ENCODE measurements at places on chromosomes 2 and 18.

DNA sequence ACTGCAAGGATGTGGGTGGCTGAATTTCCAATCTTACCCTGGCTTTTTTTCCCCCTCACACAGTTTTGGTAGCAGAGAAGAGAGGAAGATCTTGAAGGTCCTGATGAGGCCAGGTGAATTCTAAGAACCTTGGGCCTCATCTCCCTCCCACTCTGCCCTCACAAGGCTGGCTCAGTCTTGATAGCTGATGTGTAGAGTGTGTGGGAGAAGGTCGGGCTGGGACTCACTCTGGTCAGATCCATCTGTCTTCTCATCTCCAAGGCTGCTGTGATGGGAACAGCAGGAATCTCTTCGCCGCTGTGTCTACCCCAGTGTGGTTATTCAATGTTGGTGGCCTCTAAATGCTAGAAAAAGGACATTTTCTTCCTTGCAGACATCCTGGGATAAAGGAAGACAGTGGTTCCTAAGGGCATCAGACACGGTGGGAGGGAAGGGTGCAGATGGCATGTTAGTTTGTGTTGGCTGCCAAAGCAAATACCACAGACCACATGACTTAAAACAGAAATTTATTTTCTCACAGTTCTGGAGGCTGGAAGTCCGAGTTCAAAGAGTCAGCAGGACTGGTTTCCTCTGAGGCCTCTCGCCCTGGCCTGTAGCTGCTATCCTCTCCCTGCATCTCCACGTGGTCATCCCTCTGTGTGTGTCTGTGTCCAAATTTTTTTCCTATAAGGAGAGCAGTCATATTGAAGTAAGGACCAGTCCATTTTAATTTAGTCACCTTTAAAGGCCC lies 37.6 kb upstream of the MGAT4A start:
- DNase-seq: no peak

- DNase-seq: no peak
Observed at GRCh38 chr18:36711813-36712444, 116.9 kb downstream of the TPGS2 start.

GRCh38 chr18:59985289-59985688 lies 85.5 kb downstream of the PMAIP1 start:
- no peak for DNase-seq

DNA sequence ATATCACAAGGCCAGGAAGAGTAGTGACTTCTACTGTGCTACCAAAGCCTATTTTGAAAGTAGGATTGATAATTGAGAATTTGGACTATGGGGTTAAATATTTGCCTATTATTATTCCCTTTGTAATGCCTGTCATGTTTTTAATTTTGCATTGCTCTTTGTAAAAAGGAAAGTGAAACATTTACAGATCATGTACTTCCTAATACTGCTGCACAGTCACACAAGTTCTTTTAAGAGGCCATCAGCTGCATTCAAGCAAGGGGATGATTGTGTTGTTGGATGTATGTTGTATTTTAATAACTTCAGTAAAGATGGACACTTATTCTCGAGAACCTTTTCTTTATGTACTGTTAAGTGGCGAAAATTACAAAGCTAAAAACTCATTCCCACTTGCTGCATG lies 70.1 kb downstream of the PLEKHA3 start:
- DNase-seq: no peak

DNA sequence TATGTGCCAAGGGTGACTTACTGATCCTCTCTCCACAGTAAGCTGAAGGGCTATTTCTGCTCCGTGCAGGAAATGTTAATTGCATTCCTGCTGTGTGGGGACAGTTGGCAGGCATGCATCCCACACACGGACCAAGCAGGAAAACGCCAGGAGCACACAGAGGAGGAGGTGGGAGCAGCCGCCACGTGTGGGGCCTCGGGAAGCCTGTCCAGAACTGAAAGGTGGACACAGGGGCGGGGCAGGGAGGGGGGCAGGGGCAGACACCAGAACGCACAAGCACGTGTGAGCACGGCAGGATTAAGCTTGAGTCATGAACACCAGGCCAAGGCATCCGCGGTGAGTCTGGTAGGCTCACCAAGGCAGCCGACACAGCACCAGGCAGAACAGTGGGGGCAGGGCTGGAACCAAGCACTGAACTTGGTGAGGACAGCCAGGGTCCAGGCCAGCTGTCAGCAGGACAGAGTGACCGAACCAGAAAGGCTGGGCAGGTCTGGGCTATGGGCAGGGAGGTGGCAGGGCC lies 177.1 kb downstream of the EIPR1 start:
- DNase-seq: no peak

DNA sequence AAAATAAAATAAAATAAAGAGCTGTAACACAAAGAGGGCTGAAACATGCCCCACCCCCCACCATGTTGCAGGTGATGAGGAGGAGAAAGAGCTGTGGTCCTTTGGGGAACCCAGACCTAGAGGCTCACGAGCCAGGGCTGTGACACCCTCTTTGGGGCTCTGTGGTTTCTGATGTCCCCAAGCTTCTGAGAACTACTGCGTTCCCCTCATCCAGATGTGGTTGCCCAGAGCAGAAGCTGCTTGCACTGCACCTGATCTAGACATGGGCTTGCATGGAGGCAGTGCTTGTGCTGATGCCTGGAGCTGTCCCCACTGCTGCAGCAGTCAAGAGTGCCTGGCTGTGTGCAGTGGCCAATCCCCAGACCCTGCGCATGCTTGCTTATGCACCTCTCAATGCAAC lies 687.9 kb upstream of the ACVR2A start:
- no peak for DNase-seq

DNA sequence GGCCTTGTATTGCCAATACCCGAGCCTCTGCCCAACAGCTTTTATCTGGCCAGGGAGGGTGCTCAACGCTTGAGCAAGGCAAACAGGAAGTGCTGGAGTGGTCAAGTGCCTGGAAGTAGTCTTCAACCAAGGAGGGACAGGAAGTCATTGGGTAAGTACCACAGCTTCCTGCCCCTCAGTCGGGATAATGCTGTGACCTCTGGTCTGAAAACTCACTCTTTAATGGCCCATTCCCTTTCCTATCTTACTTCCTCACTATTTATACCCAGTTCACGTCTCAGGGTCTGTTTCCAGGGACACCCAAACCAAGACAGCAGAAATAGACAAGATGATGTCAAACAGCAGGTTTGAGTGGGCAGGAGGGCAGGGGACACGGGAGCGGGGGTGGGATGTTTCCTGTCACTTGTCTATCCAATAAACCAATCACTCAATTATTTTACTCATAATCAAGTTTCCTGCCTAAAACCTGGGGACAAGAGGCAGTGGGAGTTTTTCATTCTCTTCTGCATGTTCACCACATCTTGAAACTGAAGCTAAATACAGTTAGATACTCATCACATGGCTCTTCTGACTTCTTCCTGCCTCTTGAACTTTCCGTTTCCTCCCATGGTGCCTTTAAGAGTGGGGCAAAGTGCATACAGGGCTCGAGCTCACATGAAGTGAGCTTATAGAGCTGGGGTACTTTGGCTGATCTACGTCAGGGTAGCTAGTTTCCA lies 68.9 kb upstream of the CAB39 start:
- peak; percentile 58 for DNase-seq

DNA sequence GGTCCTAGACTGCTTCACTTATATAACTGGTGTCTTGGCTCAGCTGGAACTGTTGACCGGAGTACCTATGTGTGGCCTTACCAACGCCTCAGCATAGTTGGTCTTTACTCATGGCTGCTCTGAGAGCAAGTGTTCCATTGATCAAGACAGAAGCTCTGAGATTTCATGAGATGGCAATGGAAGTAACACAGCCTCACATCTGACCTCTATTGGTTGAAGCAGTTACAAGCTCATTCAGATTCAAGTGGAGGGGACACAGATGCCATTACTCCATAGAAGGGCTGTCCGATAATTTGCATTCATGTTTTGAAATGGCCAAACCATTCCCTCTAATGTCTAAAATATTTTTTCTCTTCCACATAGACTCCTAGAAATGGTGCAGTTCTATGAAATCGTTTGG lies 46.4 kb upstream of the STK39 start:
- DNase-seq: no peak

DNA sequence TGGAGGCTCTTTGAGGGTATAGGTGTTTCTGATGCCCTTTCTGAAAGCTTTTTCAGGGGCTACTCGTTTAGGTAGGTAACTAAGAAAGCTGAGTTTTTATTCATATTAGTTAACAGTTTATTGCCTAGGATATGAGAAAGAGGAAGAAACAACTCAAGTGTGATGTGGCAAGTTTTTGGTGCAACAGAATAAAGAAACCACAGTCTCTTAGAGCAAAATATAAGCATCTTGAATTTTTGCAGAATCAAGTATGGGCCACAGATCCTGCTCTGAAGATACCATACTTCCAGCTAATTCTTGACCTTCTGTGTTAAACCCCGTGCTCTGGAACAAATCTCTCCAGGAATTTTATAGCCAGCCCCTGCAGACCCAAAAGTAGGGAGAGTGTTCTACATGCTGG lies 147.7 kb upstream of the SLC1A4 start:
- DNase-seq: no peak

DNA sequence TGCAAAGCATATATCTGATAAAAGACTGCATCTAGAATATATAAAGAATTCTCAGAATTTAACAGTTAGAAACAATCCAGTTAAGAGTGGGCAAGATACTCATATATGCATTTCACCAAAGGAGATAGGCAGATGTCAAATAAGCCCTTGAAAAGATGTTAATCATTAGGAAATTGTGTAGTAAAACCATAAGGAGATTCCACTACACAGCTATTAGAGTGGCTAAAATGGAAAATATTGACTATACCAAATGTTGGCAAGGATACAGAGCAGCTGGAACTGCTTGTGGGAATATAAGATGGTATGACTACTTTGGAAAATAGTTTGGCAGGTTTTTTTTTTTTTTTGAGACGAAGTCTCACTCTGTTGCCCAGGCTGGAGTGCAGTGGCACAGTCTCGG lies 59.5 kb downstream of the CAB39 start:
- DNase-seq: no peak

GRCh38 chr18:11437046-11437445 lies 172.3 kb upstream of the SLC35G4 start:
- DNase-seq: no peak

DNA sequence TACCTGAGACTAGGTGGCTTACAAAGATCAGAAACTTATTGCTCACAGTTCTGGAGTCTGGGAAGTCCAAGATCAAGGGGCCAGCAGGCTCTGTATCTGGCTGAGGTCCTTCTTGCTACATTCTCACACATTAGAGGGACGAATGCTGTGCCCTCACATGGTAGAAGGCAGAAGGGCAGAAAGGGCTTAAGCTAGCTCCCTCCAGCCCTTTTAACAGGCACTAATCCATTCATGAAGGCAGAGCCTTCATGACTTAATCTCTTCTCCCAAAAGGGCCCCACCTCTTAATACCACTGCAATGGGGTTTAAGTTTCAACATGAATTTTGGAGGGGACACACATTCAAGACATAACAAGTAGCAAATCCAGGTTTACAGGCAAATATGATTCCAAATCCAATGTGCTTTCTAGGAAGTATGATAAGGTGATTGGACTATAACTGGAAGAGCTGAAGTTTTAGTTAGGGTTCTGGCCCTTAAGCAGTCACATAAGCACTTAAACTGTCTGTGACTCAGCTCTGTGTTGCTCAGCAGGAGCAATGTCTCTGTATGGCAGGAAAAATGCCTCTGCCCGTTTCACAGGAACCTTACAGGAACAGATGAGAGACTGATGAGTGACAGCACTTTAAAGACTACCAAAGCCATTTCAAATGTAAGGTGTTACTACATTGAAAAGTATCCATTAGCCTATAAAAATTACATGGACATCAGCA lies 119.6 kb upstream of the PTPRM start:
- no peak for DNase-seq

DNA sequence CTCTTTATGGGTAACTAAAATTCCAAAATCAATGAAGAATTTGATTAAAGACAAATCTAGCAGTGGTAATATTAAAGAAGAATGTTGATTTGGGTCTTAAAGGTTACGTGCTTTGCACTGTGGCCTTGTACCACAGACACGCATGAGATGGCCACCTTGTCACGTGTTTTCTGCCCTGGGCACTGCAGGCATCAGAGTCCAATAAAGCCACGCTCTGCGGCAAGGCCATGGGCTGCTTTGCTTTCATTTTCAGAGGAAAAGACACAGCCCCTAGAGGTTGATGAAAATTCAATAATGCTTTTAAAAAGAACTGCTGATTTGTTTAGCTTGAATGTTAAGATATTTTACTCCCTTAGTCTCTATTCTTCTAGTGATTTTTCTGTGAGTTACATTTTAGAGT lies 30.4 kb downstream of the AOX1 start:
- DNase-seq: no peak

- DNase-seq: no peak
Observed at GRCh38 chr2:29871541-29871940, 49.8 kb downstream of the ALK start.

DNA sequence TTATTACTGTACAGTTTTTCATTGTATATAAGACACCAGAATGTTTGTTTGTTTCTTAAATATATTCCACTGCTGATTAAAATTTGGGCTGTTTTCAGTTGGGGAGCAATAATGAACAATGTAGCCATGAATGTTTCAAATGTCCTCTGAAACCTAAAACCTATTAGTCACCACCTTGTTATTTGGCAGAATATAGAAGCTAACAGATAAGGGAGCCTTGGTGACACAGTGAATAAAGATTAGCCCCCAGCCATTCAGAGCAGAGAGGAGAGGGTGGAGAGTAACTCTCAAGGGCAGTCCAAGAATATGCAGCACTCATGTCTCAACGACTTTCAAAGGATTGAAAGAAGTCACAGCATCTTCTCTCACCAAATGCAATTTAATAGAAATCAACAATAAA lies 43.1 kb upstream of the ATP8B1 start:
- DNase-seq: no peak

GRCh38 chr2:213021971-213022899 lies 129.2 kb downstream of the IKZF2 start:
- no peak for DNase-seq

- DNase-seq: peak; percentile 58
Observed at GRCh38 chr2:25286025-25286400, 55.7 kb downstream of the DNMT3A start.

Data from stimulated activated CD4-positive, alpha-beta T cell treated with anti-CD3 and anti-CD28 coated beads, TNF-alpha, amount 100 ng/mL, for 48 hours (primary cell).